IPS-NIHi11 (cell line): ENCODE measurements at places on chromosomes 7 and 10.
A peak's percentile ranks its signal among the peaks of the same experiment; 100 is the strongest.

DNA sequence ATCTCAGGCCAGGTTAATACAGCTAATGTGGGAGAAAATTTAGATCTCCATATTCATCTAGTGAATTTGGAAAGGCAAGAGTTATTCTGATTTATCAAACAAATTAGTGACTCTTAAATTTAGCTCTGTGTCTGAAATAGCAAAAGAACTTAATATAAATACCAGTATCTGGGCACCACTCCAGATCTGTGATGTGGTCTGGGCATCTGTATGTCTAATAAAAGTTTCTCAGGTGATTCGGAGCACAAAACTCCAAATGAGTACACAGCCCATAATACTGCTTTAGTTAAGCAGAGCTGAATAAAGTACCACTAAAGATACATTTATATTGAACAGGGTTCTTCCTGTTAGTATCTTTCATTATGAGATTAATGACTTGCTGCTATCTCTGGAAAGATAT lies 261.4 kb downstream of the BAMBI start:
- no peak for DNase-seq

DNA sequence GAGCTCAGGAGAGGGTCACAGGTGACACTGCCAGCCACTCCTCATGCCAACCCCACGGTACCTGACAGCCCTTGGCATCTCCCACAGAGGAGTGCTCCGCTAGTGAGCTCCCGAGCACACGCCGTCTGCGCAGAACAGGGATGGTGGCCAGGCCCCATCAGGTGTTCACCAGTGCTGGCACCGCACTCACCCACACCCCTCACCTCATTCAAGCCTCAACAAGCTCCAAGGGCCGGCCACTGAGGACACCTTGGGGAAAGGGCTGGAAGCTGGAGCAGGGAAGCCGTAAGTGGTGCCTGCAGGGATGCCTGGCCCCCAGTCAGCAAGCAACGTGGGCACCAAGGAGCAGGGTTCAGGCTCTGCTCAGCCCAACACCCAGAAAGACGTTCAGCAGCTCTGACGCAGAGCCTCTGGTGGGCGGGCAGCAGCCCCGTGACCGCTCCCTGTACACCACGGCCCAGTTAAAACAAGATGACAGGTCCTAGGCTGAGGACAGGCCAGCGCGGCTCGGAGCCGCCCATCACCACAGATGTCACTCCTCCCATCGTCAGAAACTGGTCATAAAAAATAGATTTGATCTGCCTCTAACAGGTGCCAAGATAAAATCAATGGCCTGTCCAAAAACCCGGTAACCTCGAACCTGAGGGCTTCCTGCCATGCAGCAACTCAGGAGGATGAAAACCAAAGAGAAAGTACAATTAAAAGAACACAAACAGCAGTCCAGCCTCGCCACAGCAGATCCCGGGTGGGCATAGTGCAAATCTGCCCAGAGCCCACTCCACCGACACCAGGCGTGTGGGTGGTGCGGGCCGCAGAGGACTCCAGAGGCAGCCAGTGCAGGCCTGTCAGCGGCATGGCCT lies 275.9 kb downstream of the MAD1L1 start:
- no peak for DNase-seq

GRCh38 chr7:149874644-149875028 lies 867 bp downstream of the ATP6V0E2 start:
- DNase-seq = no peak

DNA sequence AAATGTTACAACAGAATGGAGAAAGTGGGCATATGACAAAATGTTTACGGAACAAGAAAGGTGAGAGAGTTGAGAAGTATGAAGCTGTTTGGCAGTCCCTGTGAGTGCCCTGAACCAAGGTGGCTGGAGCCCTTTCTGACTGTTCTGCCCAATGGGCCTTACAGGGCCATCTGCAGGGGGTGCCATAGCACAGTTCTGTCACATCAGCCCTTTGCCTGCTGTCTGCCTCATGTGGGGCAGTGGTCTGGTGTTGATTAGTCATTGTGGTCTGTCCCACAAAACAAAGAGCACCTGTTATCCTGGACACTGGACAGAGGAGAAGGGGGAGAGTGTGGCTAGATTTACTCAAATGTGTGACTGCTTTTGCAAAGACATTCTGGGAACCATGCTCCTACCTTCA lies 51.5 kb upstream of the OSBPL3 start:
- no peak for DNase-seq

- DNase-seq = no peak
Measured at GRCh38 chr10:61125560-61126170, 181.7 kb upstream of the RHOBTB1 start.

DNA sequence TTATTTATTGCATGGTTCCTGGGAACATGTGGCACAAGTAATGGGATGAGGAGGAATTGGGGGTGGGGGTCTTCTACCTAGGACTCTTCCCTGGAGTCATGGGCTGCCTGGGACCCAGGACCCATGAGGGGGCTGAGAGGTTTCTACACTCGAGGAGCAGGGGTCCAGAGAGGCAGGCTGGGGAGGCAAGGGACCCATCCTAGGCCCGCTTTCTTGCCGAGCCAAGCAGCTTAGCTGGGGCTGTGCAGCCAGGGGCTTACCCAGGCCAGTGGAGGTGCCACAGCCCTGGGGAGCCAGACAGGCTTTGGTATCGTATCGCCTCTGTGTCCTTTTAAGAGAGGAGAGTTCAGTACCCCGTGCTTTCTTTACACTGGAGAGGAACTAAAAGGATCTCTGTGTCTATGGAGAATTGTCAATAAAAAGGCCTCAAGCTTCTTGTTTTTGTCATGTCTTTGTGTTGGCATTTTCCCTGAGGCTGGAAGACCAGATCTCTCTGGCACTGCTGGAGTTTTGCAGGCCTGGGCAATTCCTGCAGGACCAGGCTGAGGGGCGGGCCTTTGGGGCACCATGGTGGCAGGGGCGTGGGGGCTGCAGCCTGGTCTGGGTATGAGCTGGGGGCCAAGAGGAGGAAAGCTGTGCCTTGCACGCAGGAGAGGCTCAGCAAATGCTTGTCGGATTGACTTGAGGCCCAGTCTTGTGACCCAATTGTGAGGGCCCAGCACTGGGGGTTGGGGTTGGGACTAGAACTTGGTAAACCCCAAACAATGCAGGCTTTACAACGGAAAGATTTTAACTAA lies 11.1 kb downstream of the SFRP5 start:
- no peak for DNase-seq

GRCh38 chr10:52533986-52534385 lies 219.9 kb downstream of the DKK1 start:
- DNase-seq = no peak

DNA sequence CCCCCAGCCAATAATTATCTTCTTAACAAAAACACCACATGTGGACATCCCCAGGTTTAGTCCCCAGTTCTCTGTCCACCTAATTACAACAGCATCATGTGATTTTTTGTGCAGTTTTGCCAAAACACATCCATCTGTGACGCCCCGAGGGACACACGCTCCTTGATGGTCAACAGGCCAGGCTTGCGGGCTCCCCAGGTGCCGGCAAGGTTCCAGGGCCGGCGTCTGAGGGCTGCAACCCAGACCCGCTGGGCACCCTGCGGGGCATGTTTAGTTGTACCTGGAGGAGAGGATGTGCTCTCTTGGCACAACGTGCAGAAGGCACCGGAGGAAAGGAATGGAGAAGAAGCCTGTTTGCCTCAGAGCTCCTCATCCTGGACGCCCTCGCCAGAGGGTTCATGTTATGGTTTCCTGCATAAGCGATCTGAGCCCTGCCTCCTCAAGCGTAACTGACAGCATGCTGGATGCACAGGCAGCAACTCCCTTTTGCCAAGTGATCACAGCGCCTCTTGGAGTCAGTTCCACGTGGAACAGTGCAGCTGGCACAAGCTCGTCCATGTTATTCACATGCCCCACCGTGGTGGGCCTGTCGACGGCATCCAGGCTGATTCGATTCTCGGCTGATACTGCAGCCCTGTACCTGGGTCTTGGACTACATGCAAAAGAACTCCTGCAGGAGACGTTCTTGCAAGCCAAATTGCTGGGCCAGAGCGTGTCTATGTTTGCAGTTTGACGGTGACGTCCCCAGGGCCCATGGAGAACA lies 41.6 kb downstream of the JAKMIP3 start:
- DNase-seq = no peak

GRCh38 chr10:38103756-38104155 lies 9.6 kb downstream of the ZNF37A start:
- DNase-seq = no peak

DNA sequence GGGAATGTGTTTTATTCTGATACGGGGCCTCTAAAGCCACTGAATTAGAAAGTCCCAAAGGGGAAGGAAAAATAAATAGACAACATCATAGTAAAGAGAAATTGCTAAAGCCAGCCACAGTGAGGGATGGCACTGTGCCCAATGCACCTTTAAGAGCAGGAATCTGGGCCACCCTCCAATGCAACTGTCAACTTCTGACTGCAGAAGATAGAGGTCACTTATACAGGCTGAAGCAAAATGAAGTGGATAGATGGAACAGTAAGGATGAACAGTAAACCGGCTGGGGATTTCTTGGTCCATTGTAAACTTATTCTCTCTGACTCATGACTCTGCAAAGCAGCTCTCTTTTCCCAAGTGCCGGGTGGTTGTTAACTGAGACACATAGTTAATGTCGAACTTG lies 54.0 kb upstream of the KCNIP2 start:
- no peak for DNase-seq

DNA sequence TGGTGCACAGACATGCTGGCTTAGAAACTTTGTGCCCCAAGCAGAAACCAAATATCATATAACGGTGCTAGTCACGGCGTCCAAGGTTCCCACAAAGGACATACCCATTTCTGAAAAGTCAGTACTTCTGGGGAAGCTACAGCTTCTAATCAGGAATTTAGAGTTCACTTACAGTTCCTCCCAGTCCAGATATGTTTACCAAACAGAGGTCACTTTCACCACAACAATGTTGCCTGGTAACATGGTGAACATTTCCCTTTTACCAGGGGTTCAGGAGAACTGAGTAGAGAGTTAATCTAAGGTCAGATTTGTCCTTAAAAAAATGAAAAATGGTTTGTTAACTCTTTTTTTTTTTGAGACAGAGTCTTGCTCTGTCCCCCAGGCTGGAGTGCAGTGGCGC lies 265.9 kb upstream of the MKLN1 start:
- DNase-seq = no peak

GRCh38 chr7:4450483-4450882 lies 231.6 kb upstream of the FOXK1 start:
- no peak for DNase-seq

DNA sequence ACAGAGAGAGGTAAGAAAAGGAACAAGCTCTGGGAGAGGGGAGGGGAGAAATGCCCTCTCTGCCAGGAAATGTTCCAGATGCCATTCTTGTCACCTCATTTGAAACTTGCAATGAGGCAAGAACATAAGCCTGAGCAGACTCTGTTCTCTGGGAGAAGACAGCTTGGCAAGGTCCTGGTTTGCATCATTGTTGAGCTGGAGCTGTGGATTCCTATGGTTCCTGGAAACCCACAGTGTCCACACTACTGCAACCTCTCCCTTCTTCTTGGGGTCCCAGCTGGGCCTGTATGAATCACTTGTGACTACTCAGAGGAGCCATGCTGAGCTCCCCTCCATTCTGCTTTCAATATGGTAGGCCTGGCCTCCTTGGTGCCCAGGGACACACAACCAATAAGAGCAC lies 60.8 kb upstream of the HECTD2 start:
- peak; percentile 14 for DNase-seq
